ENCODE measurements at places on chromosomes 7 and 10.

- DNase-seq: no peak
These were observed 41.4 kb downstream of the LRRC20 start for GRCh38 chr10:70341016-70341415.

- peak; percentile 8 for DNase-seq
These were observed 2.7 kb upstream of the TMEM254 start for GRCh38 chr10:80075781-80076180.

DNA sequence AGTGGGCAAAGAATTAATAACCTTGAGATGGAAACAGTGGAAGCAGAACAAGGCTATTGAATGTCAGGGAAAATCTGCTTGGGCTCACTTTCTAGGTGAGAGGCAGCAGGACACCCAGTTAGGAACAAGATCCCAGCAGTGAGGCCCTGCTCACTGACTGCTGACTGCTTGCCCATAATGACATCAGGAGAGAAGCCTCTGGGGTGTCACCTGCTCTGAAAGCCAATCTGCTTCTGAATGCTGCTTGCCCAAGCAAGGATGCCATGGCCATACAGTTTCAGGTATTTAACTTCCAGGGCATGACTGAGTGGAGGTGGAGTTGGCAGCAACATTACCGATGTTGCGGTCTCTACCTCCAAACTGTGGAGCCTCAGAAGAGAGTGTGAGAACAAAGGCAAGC lies 11.7 kb upstream of the WAPL start:
- no peak for DNase-seq

GRCh38 chr7:47332681-47333553 lies 249.0 kb downstream of the TNS3 start:
- DNase-seq: peak; percentile 43

DNA sequence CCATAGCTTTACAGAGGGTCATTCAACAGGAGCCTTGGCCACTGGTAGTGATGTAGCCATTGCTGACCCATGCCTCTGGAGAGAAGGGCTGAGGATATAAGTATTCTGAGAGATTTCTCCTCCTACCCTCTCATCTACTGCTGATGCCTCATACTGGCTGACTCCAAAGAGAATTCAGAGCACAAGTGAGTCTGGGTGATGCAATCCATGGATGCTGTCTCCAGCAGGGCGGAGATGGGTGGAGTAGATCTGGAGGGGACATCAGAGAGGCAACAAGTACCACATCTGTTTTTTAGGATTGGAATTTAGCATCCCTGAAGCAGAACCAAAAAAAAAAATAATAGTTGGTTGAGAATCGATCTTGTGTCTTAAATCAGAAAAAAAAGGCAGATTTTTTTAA lies 705.7 kb upstream of the CELF2 start:
- DNase-seq: no peak

All from cardiac muscle cell (in vitro differentiated cells and primary cell).